Stimulated activated CD4-positive, alpha-beta T cell treated with anti-CD3 and anti-CD28 coated beads, Interleukin-4, amount 100 ng/mL, for 24 hours (primary cell): ENCODE measurements at places on chromosomes 6 and 20.

- no peak for DNase-seq
Observed at GRCh38 chr6:146297815-146298214, 245.8 kb upstream of the RAB32 start.

DNA sequence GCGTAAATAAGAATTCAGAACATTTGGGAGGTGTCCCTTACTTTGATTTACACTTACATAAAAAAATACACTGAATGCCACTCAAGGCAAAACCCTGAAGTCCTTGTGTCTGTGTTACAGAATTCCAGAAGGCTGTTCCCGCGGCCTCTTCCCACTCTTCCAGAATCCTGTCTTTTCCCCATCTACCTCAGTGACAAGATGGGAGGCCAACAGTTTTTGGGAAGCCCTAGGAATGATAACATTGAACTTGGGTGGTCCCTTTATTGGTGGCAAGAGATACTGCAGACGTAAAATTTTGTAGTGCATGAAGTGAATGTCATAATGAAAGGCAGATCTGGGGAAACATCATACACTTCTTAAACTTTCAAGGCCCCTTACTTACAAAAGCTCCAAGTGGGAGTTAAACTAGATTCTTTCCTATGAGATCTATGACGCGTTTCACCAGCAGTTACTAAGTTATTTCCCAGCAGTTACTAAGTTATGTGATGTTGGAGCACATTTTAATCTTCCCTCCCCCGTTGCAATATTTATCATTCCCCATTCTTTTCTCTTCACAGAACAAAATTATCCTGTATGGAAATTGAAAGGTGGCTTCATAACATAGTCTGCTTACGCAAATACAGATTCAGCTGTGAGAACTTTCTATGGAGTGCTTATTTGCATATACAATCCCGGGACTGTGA lies 79.5 kb downstream of the BCAS1 start:
- DNase-seq, result no peak

GRCh38 chr6:108648191-108648590 lies 87.5 kb downstream of the FOXO3 start:
- DNase-seq, result no peak

GRCh38 chr20:26205350-26205749 lies 508.7 kb upstream of the ZNF337 start:
- DNase-seq, result no peak

DNA sequence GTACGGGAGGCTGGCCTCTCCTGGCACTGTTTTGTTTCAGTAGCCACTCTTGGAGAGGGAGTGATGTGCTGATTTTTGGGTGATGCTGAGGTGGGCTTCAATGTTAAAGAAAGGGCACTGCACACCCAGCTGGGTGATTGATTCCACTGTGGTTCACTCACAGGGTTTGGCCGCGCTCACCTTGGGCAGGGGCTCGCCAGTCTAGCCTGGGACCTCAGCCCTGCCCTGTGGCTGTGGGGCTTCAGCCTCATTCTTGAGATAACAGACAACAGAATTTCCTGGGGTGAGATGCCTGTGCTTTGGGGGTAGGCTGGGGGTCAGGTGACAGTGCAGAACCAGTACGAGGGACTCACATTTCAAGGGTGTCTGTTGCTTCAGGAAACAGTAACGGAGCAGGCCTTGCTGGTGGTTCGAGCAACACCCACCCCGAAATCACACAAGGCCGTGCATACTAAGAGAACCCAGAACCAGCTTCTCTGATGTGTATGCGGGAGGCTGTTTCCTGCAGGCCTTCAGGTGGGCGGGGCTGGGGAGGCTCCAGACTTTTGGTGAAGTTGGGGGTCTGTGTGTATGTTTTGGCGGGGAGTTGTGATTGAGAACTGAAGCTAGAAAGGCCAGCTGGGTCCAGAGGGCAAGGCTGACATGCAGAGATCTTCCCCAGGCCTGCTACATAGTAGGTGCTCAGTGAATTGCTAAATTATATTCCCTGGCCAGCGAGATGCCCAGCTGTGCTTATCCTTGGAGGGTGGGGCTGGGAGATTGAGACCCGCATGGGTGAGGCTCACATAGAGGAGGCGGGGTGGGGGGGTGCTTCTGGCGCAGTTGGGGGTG lies 154.2 kb upstream of the RNF24 start:
- no peak for DNase-seq

DNA sequence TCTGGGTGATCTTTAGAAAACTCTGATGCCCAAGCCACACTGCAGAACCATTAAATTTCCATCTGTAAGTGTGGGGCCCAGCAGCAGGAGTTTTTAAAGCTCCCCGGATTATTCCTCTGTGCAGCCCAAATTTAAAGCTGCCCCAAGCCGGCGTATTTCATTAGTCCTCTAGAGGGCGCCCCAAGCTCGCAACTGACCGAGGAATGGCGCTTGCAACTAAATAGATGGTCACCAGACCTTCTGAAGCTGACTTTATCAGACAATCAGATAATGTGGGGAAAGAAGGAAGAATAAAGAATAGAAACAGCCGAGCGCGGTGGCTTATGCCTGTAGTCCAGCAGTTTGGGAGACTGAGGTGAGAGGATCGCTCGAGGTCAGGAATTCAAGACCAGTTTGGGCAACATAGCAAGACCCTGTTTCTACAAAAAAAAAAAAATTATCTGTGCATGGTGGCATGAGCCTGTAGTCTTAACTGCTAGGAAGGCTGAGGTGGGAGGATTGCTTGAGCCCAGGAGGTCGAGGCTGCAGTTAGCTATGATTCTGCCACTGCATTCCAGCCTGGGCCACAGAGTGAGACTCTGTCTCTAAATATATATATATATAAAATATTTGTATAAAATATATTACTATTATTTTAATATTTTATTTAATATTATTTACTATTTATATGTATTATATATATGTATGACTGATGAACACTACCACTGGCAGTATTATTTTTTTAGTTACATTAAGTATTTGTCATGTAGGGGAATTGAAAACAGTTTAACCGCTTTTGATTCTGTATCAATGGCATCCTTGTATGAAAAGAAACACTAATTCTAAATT lies 56.0 kb downstream of the OTOR start:
- peak; percentile 45 for DNase-seq

- DNase-seq, result no peak
Observed at GRCh38 chr6:33144373-33144772, 47.9 kb downstream of the COL11A2 start.

GRCh38 chr6:158737710-158738615 lies 81.2 kb downstream of the EZR start:
- no peak for DNase-seq

DNA sequence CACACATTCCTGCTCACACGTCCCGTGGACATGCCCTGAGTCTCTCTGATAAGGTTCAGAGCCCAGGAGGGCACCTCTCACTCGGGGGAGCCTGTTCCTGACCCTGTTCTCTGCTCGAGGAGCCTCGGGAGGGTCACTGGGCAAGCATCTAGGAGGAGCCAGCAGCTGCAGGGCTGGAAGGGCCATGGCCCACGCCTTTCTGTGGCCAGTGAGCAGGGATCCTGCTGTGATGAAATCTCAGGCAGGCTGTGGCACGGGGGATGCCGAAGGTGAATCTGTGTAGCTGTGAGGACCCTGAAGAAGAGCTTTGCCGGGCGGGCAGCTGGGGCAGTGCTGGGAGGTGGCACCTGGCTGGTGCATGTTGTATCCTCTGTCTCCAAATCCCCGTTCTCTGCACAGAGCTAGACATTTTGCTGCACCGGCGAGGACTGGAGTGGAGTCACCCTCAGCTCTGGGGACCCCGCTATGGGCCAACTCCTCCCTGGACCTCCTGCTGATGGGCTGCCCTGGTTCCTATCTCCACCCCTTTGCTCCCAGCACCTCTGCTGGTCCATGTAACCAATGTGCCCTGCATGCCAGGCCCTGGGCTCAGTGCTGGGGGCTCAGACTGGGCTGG lies 7.1 kb upstream of the NPBWR2 start:
- DNase-seq, result no peak

- no peak for DNase-seq
Observed at GRCh38 chr6:112231594-112232060, 22.7 kb downstream of the LAMA4 start.

- no peak for DNase-seq
Observed at GRCh38 chr20:62959998-62960436, 7.5 kb downstream of the SLC17A9 start.

GRCh38 chr20:38762174-38762573 lies 13.9 kb downstream of the ACTR5 start:
- no peak for DNase-seq

GRCh38 chr20:48326868-48327267 lies 500.9 kb downstream of the PREX1 start:
- DNase-seq, result no peak

DNA sequence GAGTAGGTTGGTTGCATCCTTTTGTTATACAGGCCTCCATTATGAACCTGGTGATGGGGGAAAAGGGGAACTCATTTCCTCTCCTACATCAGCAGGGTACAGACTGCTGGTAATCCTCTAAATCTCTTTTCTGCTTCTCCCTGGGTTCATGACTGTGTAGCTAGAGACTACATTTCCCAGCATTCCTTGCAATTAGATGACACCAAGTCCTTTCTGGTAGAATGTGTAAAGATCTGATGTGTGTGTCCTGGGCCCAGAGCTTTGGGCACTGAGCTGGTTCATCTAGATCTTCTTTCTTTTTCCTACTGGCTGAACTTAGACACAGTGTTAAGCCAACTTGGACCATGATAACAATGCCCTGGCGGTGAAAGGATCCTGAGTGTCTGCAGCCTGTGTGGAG lies 104.7 kb upstream of the IFNGR1 start:
- DNase-seq, result no peak

- no peak for DNase-seq
Observed at GRCh38 chr6:48243071-48243470, 132.1 kb upstream of the PTCHD4 start.

DNA sequence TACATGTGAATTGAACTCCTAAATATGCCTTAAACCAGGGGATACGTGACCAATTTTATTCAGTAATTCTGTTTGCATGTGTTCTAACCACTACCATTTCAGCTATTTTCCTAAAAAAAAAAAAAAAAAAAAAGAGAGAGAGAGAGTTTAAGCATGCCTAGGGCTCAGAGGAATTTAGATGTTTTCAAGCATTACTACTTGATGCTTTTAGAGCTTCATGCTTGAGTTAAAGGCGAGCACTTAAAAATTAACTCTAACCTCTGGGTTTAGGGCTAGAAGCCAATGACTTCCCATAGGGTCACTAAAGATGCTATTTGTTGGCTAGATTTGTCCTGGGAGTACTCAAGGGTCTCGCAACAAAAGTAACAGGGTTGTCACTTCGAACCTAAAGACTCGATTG lies 217.7 kb downstream of the ATXN1 start:
- DNase-seq, result no peak

DNA sequence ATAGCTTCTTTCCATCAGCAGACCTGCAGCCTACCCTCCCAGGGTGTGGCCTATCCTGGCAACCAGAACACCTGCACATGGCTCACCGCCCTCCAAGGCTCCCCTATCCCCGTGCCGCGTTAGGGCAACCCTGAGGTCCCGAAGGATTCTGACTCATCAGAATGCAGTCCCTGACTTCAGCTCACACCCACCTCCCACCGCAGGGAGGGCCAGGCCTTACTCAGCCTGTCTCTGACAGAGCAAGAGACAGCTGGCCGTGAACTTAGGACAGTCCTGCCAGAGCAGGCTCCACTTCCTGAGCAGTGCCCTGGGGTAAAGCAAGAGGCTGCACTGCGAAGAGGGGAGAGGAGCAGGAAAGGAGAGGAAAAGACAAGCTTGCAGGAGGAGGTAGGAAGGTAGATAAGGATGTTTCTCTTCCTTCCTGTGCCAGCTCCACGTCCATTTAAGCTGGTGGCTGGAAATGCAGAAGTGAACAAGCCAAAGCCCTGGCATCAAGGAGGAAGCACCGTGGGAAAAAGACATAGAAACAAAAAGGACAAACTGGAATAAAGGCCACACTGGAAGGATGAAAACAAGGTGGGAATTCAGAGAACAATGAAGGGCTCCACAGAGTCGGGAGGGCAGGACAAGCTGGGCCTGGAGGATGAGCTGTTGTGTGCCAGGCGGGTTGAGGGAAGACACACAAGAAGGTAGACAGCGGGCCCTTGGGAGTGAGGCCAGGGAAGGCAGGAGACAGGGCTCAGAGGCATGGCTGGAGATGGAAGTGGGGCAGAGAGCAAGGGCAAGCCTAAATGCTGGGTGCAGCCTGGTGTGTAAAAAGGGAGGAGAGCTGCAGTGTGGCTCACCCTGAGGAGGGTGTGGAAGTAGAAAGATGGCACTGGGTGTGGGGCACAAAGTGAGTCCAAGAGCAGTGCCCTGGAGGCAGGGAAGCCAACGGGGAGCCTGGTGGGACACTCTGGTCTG lies 102.7 kb downstream of the SLC23A2 start:
- DNase-seq, result no peak

DNA sequence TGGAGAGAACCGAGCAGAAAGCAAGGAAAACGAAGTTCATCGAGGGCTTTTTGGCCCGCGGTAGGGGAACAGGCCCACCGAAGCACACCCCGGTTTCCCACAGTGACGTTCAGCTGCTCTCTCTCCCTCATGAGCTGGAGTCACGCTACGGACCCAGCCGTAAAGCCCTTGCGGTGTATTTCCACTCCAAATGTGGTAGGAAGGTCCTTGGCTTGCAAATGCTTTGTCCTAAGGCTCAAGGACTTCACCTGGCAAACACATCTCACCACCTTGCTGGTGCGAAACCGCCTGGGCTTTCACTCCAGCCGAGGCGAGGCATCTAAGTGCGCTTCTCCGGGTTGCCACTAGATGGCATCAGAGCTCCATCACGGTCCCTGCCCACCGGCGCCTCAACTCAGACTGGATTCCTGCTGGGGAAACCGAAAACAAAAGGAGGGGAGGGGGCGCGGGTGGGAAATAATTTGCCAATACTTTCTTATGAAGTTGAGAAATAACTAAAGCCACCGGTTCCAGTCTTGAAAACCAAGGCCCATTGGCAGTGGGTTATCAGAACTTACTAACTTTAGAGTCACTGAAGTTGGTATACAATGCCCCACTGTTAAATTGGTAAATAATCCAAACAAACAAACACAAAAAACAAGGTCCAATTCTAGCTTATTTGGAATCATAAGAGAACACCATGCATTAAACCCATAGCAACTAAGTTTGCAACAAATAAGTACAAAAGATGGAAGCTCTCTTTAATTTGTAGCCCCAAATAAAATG lies 13.4 kb upstream of the FOXC1 start:
- peak; percentile 66 for DNase-seq

GRCh38 chr6:3585320-3585935 lies 128.6 kb upstream of the SLC22A23 start:
- no peak for DNase-seq

GRCh38 chr6:125843593-125843992 lies 52.8 kb downstream of the NCOA7 start:
- no peak for DNase-seq

DNA sequence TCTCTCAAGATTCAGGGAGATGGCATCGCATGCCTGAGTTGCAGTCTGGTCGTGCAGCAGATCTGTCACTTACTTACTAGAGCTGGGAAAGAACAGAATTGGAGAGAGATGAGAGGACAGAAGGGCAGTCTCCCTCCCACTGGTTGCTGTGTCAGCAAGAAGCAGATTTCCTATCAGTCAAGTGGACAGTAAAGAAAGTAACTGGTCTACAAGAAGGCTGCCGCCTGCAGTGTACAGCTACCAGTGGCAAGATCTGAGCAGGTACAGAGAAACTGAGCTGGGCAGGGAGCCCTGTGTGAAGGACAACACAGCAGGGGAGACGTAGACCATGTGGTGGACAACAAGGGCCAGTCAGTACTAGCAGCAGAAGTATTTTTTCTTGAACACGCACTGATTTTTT lies 49.5 kb upstream of the PCSK2 start:
- no peak for DNase-seq
